ENCODE measurements at places on chromosomes 16 and 17.

DNA sequence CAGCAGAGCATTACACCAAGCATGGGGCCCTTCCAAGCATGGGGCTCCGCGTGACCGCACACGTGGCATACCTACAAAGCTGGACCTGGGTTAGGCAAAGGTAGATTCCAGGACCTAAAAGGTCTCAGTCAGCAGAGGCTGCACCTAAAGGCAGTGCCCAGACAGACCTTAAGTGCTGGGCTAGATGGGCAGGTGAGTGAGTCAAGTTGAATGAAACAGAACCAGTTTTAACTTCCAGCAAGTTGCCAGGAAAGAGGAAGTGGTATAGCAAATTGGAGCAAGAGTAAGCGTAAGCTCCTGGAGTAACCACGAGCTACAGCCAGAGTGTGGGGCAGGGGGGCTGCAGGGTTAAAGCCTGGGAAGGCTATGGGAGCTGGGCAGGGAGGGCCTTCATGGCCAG, 49.5 kb downstream of the SRCIN1 start:
- no peak overlapping the region for H3K27ac ChIP-seq
- no peaks in the 10 kb centered on the region for H3K36me3 ChIP-seq
- DNase-seq = no peak
- peaks cover 20% of the 10 kb centered on the region for H3K4me1 ChIP-seq

DNA sequence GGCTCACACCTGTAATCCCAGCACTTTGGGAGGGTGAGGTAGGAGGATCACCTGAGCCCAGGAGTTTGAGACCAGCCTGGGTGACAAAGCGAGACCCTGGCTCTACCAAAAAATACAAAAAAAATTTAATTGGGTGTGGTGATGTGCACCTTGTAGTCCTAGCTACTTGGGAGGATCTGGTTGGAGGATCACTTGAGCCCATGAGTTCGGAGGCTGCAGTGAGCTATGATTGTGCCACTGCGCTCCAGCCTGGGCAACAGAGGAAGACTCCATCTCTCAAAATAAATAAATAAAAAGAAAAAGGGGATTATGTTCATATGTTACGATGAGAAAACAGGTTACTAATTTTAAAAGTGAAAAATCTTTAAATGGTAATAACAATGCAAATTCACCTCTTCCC, 996 bp downstream of the MLKL start:
- peak overlapping the region; percentile 76 for H3K4me3 ChIP-seq
- peaks cover 45% of the 10 kb centered on the region for H3K4me1 ChIP-seq
- no peaks in the 10 kb centered on the region for H3K27me3 ChIP-seq
- H3K36me3 ChIP-seq = peaks cover 25% of the 10 kb centered on the region

GRCh38 chr16:47392081-47392480, 68.8 kb downstream of the ITFG1 start:
- no peak overlapping the region for H3K4me3 ChIP-seq
- H3K4me1 ChIP-seq = peaks cover 9% of the 10 kb centered on the region
- DNase-seq = no peak
- H3K36me3 ChIP-seq = peaks cover 7% of the 10 kb centered on the region
- H3K27ac ChIP-seq = no peak overlapping the region

- DNase-seq = no peak
- H3K27ac ChIP-seq = no peak overlapping the region
These were observed 12.4 kb upstream of the SLC25A19 start for GRCh38 chr17:75301502-75302206.

Measured in activated T-helper 2 cell treated with anti-CD3 and anti-CD28 coated beads, Interferon-gamma antibody, Interleukin-2, Interleukin-4, amounts not matched to agents 10 μg/mL and 5 μg/mL and 100 μg/mL, durations not matched to agents 14 hours and 24 hours and 36 hours (primary cell).